ENCODE measurements at places on chromosomes 3 and 15. TPM values are rescaled to one million over a fixed set of nuclear protein-coding genes. Genes with fewer than 3 reads are reported as not detected.

The SAMD7 gene
- under 0.01 TPM for total RNA-seq

The APEH gene
- 69.5 TPM for total RNA-seq

The SYNPR gene
- total RNA-seq: not detected

The SH2D7 gene
- total RNA-seq: not detected

The CALML4 gene
- total RNA-seq: 7.9 TPM

The IQCF5 gene
- total RNA-seq: not detected

The TM4SF4 gene
- not detected for total RNA-seq

- DNase-seq: no peak
These were observed 210.6 kb upstream of the UBE3A start for GRCh38 chr15:25649390-25649789.

GRCh38 chr3:112472691-112473090, 26.6 kb downstream of the BTLA start:
- DNase-seq: no peak

GRCh38 chr3:48560648-48561018, 2.9 kb downstream of the UCN2 start:
- no peak for DNase-seq

DNA sequence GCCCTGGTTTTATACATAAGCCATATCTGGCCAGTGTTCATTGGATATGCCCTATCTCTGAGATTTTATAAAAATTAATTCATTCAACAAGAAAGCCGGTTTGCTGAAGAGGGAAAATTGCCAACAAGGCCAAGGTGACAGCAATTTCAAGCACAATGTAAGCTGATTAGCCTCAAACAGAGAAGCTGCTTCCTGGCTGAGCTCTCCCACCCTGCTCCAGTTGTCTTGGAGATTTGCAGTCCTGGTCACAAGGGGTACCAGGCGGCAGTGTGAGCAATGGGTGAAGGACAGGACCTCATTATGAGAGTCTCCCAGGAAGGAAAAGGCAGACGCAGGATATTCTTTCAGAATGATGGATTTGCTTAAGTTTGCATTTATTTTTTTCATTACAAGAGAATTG, 5.4 kb upstream of the THSD4 start:
- DNase-seq: no peak

DNA sequence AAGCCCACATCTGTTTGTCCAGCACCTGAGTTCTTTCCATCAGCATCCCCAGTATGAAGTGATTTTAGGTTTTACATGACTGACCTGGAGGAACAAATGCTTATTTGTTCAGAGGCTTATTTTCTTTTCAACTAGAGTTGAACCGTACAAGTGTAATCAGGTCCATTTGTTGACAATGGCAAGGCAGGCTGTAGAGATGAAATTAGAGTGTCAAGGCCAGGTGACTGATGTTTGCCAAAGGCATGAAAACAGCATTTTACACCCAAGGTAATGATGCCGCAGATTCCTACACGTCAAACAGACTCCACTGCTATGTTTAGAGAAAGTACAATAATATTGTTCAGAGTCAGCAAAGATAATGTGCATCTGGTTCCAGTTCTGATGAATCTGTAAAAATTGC, 96.5 kb downstream of the KCNAB1 start:
- DNase-seq: no peak

- DNase-seq: no peak
These were observed 122.7 kb downstream of the B3GALNT1 start for GRCh38 chr3:160982491-160982890.

GRCh38 chr15:51781506-51781905, 30.1 kb downstream of the TMOD2 start:
- DNase-seq: no peak

- DNase-seq: no peak
These were observed 811 bp downstream of the C3orf52 start for GRCh38 chr3:112086875-112087524.

DNA sequence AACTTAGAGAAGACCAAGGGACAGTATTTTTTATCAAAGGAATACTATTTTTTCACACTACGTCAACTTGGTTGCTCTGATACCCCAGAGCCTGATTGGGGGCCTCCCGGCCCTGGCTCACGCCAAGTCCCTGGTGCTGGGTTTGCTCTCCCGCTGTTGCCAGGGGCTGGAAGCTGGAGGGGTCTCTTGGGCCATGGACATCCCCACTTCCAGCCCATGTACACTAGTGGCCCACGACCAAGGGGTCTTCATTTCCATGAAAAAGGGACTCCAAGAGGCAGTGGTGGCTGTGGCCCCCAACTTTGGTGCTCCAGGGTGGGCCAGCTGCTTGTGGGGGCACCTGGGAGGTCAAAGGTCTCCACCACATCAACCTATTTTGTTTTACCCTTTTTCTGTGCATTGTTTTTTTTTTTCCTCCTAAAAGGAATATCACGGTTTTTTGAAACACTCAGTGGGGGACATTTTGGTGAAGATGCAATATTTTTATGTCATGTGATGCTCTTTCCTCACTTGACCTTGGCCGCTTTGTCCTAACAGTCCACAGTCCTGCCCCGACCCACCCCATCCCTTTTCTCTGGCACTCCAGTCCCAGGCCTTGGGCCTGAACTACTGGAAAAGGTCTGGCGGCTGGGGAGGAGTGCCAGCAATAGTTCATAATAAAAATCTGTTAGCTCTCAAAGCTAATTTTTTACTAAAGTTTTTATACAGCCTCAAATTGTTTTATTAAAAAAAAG, 20.3 kb upstream of the BSN start:
- no peak for DNase-seq

- DNase-seq: no peak
These were observed 233.2 kb upstream of the SEMA6D start for GRCh38 chr15:47484059-47484458.

GRCh38 chr3:33746416-33747116, 28.5 kb upstream of the CLASP2 start:
- DNase-seq: no peak

Measured in breast epithelium (tissue), 4 donors.